ENCODE measurements at places on chromosomes 11 and 22.

GRCh38 chr22:44309137-44309536 is 3.6 kb downstream of the SHISAL1 start:
- DNase-seq = no peak

- no peak for DNase-seq
Measured at GRCh38 chr22:45756558-45756957, 84.9 kb downstream of the ATXN10 start.

GRCh38 chr22:33456511-33456910 is 398.3 kb upstream of the SYN3 start:
- DNase-seq = no peak

DNA sequence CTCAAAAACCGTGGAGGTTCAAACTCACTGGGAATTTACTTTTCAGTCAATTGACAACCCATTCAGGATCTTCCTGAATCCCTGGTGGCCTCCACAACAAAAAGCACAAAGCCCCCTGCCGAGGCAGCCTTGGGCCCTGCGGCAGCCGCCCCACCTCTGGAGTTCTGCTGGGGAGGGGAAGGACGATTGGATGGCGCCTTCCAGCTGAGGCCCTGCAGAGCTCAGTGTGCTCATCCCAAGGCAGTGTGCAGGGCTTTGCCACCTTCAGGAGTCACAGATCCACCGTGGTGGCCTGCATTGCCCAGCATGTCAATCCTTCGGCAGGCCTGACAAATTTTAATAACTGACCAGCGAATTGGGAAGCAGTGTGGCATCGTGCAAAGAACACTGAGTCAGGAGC is 7.4 kb downstream of the ZFTA start:
- no peak for DNase-seq

- DNase-seq = no peak
Measured at GRCh38 chr11:119763071-119763728, 34.2 kb upstream of the NECTIN1 start.

GRCh38 chr22:27574002-27574366 is 227.6 kb downstream of the MN1 start:
- DNase-seq = no peak

DNA sequence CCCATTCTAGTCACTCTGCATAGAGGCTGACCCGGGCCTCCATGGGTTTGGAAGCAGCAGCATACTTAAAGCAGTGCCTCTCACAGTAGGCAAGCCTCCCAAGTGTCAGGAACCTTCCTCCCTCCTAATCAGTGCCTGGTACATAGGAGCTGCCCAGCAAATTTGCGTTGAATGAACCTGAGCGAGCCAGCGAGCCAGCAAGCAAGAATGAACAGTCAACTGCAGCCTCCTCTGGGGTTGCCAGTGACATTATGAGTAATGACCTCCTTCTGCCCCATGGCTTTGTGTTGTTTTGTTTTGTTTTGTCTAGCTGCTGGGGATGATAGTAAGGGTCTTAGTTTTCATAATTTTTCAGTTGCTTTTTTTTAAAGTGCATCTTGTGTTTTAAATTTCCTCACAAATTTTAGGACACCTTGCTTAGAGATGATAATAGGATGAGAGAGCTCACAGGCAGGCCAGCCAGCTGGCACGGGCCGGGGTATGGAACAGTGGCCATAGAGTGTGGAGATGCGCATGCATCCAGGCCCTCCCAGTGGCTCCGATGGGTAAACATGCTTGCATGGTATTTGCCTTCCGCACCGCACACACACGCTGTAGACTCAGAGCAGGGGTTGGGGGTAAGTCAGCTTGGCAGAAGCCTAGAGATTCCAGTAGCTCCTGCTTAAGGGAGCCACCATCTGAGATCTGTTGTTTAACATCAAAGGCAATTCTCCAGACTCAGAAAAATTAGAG is 36.1 kb downstream of the TTC12 start:
- no peak for DNase-seq

DNA sequence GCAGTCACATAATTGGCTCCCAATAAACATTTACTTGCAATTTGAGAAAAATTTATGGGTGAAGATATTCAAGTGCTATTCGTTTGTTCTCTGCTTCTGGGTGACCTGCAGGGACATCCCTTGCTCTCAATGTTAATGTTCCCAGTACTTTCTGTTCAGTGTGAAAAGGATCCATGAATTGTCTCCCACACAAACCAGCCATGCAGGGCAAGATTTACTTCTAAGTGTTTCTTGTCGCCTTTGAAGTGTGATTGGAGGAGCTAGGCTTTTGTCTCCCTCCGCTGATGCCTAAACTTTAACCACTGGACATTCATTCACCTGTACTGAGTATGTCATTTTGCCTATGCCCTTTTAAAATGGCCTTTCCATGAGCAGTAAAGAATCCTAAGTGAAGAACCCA is 66.4 kb upstream of the ADA2 start:
- no peak for DNase-seq

- DNase-seq = no peak
Measured at GRCh38 chr11:73241300-73241699, 23.2 kb downstream of the P2RY2 start.

DNA sequence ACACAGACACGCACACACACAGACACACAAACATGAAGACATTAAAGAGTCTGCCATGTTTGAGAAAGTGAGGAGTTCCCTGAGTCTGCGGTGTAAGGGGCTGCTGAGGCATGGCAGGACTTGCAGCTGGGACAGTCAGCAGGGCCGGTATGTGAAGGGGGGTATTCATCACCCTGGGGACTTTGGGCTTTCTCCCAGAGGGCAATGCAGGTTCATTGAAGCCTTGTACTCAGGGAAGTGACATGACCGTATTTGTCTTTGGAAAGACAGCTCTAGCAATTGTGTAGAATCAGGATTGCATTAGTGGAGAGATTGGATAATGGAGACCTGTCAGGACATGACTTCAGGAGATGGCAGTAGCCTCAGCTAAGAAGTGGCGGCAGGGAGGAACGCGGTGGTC is 9.4 kb upstream of the ADAMTS8 start:
- DNase-seq = no peak

GRCh38 chr22:48075604-48076003 is 1313.2 kb downstream of the TBC1D22A start:
- DNase-seq = no peak

DNA sequence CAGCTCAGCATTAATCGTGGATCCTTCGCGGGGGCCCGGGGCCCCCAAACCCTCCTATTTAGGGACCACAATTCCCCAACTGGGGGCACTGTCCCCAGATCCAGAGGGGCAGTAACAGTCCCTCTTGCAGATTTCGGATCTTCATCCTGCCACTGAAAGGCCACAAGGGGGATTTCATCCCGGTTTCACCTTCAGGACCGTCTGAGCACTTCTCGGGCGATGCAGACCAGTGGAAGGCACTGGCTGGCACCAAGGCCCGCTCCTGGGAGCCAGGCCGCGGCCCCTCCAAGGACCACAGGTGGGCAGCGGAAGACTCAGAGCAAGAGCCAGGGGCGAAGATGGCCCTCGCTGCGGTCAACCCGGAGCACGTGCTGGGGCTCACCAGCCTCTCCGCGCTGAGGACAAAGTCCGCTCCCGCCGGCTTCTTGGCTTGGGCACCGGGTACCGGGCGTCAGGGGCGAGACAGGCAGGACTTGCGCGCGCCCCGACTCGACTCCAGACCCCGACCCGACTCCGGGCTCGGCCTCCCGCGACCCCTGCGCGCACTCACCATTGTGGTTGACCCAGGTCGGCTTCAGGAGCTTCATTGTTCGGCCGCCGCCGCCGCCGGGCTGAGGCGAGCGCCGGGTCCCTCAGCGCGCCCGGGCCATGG is 517 bp downstream of the HIRA start:
- no peak for DNase-seq

DNA sequence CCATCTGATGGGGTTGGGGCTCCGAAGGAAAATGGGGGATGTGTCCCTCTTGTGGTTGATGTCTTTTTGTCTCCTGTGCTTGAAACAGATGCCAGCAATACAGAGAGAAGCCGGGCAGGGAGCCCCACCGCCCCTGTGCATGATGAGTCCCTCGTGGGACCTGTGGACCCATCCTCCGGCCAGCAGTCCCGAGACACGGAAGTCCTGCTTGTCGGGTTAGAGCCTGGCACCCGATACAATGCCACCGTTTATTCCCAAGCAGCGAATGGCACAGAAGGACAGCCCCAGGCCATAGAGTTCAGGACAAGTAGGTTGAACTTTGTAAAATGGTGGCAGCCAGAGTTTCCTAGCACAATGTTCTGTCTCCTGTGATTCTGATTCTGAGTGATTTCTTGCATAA is 91.7 kb upstream of the OR4B1 start:
- no peak for DNase-seq

DNA sequence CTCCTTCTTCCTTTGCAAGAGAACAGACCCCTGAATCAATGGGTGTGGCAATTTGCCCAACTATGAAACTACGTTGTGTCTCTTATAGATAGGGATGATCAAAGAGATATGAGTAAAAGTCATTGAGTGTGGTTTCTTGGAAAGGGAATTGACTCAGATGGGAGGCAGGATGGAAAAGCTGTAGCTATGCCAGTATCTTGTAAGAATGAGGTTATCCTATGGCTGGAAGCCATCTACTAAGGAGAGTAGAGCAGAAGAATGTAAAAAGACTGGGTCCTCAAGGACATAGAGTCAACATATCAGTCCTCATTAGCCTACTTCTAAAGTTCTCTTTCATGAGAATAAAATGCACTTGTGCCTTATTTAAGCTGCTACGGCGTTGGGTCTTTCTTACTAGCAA is 78.9 kb upstream of the POU2AF2 start:
- DNase-seq = no peak

DNA sequence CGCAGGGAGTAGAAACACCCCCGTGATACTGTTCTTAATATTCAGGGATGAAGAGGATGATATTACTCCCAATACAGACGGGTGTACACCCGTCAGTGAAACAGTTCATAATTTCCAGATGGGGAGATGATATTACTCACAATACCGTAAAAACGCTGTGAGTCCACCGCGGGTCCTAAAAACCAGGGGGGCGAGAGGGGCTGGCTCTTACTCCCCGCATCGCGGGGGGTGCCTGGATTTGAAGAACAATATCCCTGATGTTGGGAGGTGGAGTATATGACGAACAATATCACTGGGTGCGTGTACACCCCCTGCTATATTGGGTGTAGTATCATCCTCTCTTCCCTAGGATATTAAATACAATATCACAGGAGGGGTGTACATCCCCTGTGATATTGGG is 20.5 kb upstream of the APOL5 start:
- no peak for DNase-seq

- no peak for DNase-seq
Measured at GRCh38 chr11:103183981-103184611, 74.9 kb downstream of the DYNC2H1 start.

GRCh38 chr22:30637701-30638114 is 2.1 kb downstream of the SLC35E4 start:
- no peak for DNase-seq

DNA sequence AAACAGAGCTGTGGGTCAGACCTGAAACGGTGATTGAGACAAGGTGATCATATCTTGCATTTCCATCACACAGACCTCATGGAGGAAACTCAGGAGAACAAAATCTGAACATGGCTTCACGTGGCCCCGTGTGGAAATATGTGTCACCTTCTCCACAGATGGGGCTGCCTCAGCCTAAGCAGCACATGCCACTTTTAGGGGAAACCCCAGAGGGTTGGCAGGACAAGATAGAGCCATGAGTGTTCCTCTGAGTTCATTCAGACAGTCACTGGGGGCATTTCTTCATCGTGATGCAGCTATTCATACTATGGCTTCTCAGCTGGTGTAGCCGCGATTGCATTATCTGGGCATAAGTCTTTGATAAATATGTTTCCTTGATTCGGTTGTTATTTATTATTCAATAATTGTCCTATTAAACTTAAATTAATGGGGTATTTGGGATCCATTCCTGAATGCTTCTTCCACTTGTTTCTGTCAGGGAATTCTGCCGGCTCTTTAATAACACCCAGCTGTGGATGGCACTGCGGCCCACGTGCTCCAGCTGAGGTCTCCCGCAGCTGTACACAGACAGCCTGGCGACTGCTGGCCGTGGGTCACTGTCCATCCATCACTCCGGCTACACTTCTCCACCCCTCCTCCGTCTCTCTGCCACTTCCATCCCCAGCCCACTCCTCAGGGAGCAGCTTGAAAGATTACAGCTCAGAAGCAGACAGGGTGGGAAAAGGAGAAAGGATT is 485.1 kb downstream of the OPCML start:
- no peak for DNase-seq

- DNase-seq = no peak
Measured at GRCh38 chr11:115944596-115944995, 440.4 kb upstream of the CADM1 start.

DNA sequence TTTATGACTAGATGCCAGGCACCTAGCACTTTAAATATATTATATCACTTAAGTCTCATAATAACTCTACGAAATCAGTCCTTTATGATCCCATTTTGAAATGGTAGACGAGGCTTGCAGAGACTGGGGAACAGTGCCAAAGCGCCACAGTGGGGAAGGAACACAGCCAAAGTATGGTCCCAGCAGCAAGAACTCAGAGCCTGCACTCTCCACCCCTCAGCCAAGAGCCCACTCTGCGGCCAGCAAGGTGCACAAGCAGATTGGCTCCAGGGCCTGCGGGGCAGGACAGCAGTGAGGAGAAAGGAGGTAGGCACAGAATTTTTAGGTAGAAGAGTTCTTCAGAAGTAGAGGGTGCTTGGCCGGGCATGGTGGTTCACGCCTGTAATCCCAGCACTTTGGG is 61.4 kb downstream of the NRXN2 start:
- no peak for DNase-seq

DNA sequence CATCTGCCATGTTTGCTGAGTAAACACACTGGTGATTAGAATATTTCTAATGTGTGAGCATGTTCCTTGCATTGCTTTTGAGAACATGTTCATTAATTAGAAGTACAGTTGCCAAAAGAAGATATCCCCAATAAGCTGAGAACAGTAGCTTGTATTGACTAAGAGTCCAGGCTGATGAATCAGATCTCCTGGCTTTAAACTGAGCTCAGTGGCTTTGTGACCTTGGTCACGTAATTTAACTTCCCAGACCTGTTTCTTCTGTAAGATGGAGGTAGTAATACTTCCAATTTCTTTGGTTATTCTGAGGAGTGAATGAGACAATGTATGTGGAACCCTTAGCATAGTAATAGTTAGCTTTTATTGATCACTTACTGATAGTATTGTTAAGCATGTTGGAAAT is 61.9 kb downstream of the CYB5R2 start:
- no peak for DNase-seq

- DNase-seq = no peak
Measured at GRCh38 chr22:23500508-23501260, 79.4 kb downstream of the IGLL1 start.

DNA sequence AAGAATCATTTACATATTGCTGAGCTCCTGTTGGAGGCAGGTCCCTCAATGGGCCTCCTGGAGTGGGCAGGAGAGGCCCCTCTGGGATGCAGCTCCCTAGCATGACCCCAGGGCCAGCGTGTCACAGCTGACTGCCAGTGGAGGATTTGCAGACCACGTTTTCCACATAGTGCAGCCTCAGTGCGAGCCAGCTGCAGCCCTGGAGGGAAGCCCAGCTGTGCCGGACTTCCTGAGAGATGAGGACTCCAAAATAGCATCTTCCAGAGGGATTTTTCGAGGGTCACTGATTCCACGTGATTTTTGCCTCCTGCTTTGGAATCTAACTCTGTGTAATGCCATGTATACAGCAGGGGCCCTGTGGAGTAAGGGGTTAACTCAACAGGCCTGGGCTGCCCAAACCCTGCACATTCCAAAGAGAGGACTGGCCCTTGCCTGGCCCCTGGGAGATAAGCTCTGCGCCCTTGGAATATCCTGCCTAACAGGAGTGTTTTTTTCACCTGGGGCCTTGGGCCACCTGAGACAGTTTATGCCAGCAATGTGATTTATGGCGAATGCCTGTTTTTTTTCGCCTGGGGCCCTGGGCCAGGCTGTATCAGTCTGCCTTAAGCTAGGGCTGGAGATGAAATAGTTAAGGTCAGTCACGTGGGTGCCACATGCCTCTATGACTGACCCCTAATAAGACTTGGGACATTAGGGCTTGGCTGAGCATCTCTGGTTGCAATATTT is 47.4 kb downstream of the RPS6KA4 start:
- no peak for DNase-seq

Measured in CD4-positive, alpha-beta T cell treated with Interleukin-4 for 1 hour (primary cell).